SK-N-SH (cell line): ENCODE measurements at places on chromosomes 6 and 20.

- DNase-seq: no peak
These were observed 263.4 kb downstream of the DHX35 start for GRCh38 chr20:39225536-39225935.

DNA sequence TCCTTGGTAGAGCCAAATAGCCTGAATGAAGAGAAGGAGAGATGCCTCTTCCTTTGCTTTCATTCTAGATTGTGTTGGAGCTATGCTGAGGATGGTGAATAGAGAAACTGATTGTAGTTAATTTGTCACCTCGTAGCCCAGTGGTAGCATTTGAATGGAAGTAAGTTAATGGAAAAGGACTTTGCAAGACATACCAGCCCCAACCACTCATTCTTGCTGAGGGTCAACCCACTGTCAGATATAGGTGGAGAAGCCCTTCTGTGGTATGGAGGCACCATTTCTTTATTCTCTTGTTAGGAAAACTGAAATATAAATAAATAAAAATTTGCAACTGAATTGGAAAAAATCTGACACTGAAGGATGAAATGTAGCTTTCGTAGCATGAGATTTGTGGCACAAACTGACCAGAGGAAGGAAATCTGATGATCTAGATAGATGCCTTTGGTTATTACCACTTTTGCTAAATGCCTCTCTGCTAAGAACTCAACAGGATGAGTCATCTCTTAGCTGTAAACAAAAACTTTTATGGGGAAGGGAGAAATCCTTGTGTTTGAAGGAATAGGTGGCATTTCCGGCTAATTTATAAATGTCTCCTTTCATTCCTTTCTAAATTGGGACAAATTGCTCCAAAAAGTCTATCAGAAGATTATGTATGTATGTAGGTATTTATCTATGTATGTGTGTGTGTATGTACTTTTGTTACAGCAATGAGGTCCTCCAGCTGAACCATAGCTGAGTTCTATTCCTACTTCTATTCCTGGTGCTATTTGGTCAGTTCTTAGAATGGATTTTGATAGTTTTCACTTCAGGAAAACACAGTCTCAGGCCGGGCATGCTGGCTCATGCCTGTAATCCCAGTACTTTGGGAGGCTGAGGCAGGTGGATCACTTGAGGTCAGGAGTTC, 76.5 kb upstream of the SUPT3H start:
- DNase-seq: no peak

DNA sequence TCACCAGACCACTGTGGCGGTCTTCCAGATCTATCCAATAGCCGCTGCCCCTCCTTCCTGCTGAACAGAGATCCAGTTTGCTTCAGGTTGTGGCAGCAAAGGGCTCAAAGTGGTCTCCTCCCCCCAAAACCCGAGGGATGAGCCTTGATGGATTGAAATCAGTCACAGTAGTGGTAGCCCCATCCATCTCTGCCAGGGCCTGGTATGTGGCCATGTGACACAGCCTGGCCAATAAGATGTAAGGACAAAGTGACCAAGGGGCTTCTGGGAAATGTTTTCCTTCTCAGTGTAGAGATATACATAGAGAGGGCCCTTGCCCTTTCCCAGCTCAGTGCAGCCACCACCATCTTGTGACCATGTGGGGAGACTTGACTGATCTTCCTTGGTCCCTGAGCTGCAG, 4.1 kb upstream of the ARMC2 start:
- DNase-seq: no peak

DNA sequence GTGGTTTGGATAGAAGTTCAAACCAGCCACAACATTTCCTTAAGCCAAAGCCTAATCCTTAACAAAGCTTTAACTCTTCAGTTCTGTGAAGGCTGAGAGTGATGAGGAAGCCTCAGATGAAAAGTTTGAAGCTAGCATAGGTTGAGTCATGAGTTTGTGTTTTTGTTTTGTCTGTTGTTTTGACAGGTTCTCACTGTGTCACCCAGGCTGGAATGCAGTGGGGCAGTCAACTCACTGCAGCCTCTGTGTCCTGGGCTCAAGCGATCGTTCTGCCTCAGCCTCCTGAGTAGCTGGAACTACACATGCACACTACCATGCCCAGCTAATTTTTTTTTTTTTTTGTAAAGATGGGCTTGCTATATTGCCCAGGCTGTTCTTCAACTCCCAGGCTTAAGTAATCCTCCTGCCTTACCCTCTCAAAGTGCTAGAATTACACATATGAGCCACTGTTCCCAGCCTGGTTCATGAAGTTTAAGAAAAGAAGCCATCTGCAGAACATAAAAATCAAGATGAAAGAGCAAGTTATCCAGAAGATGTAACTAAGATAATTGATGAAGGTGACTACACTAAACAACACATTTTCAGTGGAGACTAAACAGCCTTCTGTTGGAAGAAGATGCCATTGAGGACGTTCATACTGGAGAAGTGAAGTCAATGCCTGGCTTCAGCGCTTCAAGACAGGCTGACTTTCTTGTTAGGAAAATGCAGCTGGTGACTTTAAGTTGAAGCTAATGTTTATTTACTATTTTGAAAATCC, 96.2 kb downstream of the SMAP1 start:
- DNase-seq: no peak

DNA sequence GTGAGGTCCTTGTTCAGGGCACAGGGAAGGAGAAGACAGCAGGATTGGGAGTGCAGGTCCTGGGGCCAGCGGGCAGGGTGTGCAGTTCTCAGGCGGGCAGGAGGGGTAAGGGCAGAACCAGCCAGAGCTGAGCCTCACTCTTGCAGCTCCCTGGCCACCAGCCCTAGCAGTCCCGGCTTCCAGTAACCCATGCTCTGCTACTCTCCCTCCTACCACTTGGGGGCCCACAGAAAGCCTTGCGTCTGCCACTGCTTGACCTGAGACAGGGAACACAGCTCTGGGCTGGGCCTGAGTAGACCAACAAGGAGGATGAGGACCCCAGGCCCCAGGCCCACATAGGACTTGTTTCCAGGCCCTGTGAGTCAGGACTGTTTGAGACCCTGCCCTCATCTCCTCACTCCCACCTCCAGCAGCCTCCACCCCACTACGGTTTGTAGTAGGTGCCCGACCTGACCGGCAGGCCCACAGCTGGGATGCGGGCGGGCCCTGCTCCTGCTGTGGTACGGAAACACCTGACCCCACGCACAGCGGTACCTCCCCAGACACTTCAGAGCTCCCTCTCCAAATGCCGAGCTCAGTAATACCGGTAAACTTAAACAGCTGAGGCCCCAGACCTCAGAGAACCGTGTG, 39.2 kb downstream of the KCNK5 start:
- DNase-seq: peak; percentile 69

DNA sequence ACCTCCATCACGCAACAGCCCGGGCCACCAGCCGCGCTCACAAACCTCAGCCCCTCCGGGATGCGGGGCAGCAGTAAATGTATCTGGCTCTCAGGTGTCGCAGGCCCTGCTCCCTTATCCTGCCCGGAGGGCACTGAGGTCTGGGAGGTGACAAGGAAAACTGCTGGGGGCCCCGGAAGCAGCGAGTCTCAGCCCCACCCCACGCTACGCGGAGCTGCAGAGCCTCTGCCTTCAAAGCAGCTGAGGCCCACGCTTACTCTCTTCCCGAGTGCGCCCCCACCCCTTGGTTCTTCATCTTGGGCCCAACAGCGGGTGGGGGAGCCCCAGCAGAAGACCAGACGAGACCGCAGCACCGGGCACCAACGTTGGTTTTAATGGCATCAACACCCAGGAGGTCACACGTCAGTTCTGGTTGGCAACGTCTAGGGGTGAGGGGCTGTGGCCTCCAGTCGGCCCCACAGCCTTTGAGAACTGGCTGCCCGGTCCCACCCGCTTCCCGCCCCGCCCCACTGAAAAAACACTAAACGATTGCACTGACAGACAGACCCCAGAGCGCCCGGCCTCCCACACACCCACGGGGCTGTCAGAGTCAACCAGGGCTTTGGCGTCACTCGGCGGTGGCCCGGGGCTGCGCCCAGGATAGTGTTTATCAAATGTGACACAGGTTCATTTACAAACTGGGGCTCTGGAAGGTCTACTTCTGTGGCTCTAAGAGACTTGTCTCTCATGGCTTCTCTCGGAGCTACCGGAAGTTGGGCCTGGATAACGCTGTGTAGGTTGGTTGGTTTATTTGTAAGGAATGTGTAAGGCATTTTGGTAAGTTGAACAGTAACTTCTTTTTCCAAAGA, 43.7 kb downstream of the DSTN start:
- DNase-seq: peak; percentile 9

DNA sequence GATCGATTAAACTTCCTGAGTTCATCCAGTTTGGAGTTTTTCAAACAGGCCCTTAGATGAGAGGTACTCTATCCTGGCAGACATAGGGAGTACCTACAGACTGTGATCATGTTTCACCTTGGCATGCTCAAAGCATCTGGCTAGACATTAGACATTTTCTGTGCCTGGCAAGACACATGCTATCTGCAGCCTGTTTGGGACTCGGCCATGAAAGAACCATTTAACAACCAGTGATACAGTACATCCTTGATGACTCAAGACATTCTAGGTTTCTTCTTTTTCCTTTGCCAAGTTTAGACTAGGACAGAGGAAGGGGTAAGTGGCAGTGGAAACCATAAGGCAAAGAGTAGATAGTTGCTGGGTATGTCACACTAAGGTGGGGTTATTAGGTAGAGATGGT, 15.4 kb upstream of the PAQR8 start:
- DNase-seq: no peak

DNA sequence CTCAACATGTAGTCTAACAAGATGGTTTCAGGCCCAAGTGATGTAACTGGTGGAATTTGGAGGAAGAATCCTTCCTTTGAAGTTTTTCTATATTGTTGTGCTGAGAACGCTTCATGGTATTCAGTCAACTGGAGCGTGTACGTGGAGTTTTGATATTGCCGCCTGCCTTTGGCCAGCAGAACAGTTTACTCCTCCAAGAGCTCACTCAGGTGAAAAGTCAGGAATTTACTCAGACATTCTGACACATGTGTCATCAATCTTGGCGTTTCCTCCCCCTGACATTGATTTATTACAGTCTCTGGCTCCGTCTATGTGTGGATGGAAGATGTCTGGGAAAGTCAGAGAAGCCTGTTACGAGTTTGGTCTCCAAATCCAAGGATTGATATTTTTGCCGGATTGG, 19.0 kb upstream of the TGM2 start:
- DNase-seq: no peak

DNA sequence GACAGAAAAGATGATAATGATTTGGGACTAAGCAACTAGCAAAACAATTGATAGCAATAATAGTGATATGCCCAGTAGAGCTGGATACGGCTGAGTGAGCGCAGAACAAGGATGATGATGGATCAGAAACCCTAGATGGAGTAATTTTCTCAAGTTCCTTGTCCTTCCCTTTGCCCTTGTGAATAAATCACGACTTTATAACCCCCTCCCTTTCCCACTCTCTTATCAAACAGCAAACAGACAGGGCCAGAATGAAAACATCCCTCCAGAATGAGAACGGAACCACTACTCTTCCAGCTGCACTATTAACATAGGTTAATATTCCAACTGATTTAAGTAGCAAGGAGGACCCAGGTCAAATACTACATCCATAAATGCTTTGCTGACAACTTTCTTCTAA, 1.3 kb upstream of the MTFR2 start:
- DNase-seq: no peak

GRCh38 chr6:17415321-17415720, 21.9 kb downstream of the CAP2 start:
- no peak for DNase-seq

DNA sequence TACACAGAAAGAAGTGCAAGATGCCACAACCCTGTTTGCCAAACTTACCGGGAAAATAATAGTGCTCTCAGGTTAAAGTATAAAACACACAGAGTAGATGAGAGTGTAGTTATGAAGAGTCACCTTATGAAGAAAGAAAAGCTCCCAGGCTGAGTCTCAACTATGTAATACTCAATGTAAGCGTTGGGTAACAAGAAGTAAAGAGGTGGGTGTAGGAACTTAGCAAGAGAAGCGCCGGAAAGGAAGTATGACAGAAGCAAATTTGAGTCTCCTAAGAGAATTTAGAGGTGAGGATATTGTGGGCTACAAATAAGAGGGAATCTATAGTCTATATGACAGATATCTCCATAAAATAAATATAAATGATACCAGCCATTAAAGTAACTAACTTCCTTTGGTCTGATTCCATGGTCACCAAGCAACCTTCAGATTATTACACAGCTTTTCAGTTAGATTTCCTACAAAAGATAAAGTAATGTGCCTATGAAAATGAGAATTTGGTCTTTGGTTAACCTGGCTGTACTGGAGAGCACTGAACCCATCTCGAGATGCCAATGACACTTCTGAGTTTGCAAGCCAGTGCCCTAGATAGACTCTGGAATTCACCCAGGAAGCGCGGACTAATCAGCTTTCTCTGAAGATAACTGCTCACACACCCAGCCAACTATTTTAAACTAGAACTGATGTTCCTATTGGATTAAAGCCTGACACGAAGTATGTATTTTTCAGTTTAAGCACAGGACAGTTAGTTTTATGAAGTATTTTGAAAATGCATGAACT, 1.8 kb downstream of the TUBE1 start:
- no peak for DNase-seq

DNA sequence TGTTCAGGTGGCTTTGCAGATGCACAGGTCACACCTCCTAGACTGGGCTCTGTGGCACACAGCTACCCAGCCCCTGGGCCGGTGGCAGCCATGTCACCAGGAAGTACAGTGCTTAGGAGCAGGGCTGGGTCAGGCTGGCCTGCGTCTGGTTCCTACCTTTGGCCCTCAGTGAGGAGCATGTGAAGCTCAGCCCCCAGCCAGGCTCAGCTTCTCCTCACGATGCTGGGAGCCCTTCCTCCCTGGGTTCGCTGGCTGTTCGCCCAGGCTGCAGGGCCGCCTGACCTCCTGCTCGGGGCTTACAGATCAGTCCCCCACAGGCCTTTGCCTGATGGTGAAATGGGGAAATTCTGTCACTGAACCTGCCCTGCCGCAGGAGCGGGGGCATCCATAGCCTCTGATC, 23.1 kb downstream of the SPATA2 start:
- no peak for DNase-seq

DNA sequence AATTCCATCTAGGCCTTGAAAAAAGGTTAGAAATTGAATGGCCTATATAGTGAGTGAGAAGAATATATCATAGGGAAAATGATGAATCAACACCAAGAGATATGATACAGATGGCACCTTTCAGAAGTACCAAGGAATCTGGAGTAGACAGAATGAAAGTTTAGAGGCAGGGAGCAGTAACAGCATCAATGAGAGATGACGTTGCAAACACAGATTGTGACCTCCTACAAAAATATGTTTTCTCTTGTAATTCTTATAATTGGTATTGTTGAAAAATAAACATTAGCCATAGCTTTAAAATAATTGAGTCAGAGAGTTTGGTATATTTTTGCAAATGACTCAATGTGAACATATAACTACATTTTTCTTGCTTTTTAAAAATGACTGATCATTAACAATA, 1223.1 kb upstream of the GJE1 start:
- no peak for DNase-seq
